Fibroblast of skin of back (primary cell): ENCODE measurements at places on chromosomes 5 and 9.

GRCh38 chr9:125774106-125774505 lies 26.9 kb downstream of the PBX3 start:
- no peak for DNase-seq

DNA sequence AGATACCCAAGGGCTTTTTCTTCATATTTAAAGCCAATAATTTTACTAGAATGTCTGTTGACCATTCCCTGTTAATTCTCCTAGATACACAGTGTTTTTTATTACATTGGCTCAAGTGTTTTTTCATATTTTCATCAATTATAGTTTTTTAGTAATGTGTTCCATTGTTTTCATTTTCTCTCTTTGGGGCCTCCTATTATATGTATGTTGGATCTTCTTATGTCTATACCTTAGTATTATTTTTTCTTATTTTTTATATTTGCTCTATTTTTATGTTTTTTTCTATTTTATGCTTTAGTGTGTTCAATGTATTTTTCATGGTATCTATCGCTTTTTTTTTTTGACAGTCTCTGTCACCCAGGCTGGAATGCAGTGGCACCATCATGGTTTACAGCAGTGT lies 7.5 kb downstream of the KIAA1958 start:
- DNase-seq, result no peak

DNA sequence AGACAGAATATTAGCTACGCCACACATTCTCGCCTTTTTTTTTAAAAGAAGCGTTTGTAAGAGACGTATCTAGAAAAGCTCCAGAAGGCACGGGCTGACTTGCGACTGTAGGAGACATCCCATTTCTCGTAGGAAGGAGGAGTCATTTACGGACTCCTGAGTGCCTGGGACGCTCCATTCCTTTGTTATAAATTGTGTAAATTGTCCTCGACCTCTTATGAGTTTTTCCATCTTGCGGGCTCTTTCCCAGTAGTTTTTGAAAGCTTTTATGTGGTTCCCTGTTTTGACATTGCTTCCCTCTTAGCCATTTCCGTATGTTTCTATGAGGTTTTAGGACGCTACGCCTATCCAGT lies 1.0 kb downstream of the RABL6 start:
- DNase-seq, result peak; percentile 23

- DNase-seq, result no peak
Measured at GRCh38 chr9:99030610-99031109, 74.3 kb upstream of the TGFBR1 start.

GRCh38 chr9:109506097-109506712 lies 8.1 kb upstream of the PTPN3 start:
- DNase-seq, result no peak

DNA sequence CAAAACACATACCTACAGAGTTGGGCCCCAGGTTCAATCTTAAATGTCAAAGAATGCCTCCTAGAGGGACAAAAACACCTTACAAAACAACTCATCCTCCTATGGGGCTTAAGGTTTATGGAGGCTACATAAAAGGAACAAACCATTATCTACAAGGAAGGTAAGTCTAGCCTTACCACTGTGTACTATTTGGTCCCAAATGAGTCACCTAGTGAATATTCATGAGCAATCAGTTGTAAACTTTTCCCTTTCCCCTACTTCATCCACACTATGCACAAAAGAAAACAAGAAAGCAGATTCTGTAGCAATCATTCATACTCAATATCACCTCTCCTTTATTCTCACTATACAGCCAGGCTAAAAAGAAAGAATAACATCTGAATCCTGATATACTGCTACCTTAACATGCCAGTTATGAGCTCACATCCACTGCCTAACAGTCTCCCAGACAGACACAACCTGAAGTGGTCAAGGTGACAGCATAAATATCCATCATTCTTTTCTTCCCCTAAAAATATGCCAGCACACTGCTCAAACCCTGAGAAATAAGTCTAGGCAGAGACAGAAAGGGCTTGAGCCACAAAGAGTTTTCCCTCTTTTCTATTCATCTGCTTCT lies 6.2 kb downstream of the OXCT1 start:
- peak; percentile 16 for DNase-seq
